Glutamatergic neuron (in vitro differentiated cells): ENCODE measurements at places on chromosomes 5 and 9. TPM values are rescaled to one million over a fixed set of nuclear protein-coding genes. Genes with fewer than 3 reads are reported as not detected.

Gene TRIM14
- 0.71 TPM for total RNA-seq

Gene NRG2
- 0.81 TPM for total RNA-seq

Gene ZNF454
- 9.3 TPM for total RNA-seq

Gene PCDH1
- total RNA-seq, result 7.9 TPM

Gene PDE6A
- not detected for total RNA-seq
